ENCODE measurements at places on chromosomes 2 and 18.

GRCh38 chr2:200861617-200862155 is 2.8 kb downstream of the CLK1 start:
- DNase-seq = no peak

DNA sequence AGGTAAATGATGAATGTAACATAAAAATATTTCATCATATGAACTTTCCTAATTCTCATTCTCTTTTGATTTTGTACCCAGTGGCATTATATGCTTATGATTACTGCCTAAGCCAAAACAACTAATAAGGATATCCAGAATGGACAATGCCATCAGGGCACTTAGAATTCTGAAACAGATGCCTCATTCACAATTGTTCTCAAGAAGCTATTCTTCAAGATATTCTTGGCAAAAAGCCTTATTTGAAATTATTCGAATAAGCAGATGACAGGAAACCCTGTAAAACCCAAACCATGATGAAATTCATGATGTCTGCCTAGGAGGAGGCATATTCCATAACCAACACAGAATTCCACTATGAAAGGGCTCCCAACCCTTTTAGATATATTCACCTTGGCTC is 353.2 kb upstream of the TRIB2 start:
- DNase-seq = no peak

DNA sequence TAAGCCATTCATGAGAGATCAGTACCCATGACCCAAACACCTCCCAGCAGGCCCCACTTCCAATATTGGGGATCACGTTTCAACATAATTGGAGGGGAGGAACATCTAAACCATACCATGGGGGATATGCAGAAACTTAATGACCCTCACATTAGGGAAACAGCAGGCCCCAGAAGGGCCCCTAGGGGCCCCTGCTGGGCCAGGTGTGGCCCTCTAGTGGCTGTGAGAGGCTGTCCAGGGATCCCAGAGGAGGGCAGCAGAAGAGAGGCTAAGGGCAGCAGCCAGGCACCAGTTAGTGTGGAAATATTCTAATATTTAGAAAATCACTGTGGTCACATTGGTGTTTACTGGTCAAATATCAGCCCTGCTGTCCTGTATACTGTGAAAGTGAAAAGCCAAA is 49.3 kb upstream of the ANKRD44 start:
- no peak for DNase-seq

DNA sequence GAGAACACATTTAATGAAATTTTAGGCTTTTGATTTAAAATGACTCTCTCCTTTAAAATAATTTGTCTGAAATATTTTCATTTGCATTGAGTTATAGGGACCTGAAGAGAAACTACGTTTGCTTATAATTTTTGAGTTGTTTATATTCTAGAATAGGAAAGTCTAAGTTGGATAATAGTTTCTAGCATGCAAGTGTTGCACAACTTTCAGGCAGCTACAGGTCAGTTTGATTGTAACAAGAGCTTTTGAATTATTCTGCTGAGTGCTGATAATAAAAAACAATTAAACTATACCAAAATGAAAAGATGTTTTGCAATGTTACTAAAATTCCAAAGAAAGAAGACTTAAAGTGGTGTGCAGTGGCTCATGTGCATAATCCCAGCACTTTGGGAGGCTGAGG is 71.0 kb downstream of the PDE1A start:
- no peak for DNase-seq

- DNase-seq = no peak
These were observed 69.3 kb upstream of the SNTG2 start for GRCh38 chr2:881204-881918.

DNA sequence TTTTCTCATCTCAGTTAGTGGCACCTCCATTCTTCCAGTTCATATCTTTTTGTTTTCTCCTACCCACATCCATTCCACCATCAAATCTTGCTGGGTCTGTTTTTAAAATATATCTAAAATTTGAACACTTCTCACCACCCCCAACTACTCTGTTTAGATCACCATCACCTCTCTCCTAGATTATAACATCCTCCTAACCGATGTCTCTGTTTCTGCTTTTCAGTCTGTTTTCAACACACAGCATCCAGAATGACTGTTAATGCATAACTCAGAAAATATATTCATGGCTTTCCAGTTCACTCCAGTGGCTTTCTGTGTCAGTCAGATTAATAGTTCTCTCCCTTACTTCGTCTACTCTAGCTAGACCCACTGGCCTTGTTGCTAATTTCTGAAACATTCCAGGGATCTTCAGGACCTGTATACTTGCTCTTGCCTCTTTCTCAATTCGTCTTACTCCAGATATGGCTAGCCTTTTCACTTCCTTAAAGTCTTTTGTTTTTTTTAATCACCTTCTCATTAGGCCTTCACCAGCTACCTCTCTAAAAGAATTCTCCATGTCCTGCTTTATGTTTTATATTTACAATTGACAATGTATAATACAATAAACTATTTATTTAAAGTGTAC is 105.3 kb downstream of the COMMD1 start:
- no peak for DNase-seq

DNA sequence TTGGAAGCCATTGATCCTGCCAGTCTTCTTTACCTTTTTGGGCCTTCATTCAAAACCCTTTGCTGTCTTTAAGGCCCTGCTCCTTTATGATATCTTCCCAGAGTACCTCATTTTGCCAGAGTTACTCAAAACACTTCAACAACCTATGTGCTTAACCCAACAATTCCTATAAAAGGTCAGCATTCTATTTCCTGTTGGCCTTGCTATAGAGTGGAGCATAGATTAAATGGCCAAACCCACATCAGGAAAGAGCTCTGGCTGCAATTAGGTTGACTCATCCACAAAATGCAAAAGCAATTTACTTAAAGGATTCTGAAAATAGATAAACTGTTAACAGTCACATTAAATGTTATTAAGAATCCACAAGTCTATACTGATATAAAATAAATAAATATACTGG is 21.2 kb downstream of the MRPL33 start:
- DNase-seq = no peak

DNA sequence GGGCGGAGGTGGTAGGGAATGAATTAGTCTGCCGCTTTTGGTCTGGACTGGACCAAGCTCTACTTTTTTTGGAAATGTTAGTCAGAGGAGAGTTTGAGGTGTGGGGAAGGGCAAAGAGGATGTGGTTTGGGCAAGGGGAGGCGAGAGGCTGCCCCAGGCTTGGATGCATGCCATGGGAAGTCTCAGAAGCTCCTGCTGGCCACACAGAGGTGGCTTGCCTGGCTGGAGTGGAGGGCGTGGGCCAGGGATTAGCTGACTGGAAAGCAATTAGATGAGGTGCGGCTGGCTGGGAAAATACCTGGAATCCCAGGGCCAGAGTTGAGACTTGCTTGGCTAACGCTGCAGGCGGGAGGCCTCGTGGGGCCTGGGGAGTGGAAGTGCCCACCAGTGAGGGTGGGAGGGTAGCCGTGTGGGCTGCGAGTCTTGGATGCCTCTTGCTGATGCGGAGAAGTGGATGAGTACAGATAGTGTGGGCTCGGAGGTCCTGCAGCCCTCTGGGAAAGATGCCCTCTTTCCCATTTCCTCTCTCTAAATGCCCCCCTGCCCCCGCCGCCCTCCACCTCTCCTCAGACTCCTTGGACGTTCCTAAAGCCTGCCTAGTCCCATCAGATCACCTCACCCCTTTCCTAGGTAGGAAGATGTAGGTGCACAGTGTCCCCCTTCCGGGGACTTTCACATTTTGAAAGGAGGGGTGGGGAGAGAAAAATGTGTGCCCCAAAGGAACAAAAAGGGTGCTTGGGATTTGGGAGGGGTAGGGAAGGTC is 117.6 kb downstream of the SMAD7 start:
- no peak for DNase-seq

GRCh38 chr2:98134172-98135005 is 47.4 kb downstream of the VWA3B start:
- DNase-seq = no peak

GRCh38 chr2:164849506-164849905 is 7.9 kb upstream of the COBLL1 start:
- no peak for DNase-seq

- no peak for DNase-seq
These were observed 52.6 kb upstream of the KIDINS220 start for GRCh38 chr2:8889978-8890377.

DNA sequence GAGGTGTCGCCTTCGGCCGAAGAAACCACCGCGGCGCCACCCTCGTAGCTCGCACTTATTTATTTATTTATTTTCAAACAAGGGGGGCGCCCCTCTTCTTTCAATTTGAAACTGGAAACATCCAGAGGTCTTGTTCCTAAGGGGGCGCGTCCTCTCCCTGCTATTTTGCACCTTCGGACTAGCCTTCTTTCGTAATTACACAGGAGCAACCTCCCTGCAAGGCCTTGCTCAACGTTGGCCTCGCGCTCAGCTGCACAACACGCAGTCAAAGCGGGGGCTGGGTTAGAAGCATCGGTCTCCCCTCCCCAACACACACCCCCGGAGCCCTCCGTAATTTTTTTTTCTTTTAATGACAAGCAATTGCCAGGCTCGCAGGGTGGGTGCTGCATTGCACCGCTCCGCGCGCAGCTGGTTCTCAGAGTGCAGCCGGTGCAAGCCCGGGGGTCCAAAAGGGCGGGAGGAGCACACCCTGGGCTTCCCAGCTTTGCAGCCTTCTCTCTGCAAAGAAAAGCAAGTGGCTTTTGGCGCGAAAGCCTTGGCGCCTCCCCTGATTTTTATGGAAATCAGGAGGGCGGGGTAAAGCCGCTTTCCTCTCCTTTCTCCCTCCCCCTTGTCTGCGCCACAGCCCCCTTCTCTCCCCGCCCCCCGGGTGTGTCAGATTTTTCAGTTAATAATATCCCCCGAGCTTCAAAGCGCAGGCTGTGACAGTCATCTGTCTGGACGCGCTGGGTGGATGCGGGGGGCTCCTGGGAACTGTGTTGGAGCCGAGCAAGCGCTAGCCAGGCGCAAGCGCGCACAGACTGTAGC is at the start of gene MYCN:
Gene MYCN, plus strand, starts transcription at position 697 of the 807 bp plus-strand sequence. CDS start 1,515 bp downstream, outside the sequence.
- DNase-seq = no peak

DNA sequence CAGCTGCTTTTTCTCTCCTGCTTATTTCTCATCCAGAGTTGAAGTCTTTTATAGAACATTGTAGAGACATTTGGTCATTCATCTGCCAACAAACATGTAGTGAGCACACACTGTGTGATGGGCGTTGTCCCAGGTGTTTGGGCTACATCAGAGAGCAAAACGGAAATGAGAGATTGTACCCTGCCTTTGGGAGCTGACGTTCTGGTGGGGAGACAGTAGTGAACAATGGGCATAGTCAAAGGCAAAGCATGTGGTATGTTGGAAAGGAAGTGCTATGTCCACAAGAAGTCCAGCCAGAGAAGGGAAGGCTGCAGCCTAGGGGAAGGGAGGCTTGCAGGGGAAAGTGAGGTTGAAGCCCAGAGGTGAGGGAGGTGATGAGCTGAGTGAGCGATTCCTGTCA is 78.1 kb downstream of the PIEZO2 start:
- DNase-seq = no peak

- no peak for DNase-seq
These were observed 461.2 kb downstream of the MEIS1 start for GRCh38 chr2:66896131-66896530.

GRCh38 chr2:41933585-41934320 is 114.1 kb upstream of the PKDCC start:
- no peak for DNase-seq

GRCh38 chr2:9212661-9213411 is 6.2 kb downstream of the ASAP2 start:
- DNase-seq = no peak

DNA sequence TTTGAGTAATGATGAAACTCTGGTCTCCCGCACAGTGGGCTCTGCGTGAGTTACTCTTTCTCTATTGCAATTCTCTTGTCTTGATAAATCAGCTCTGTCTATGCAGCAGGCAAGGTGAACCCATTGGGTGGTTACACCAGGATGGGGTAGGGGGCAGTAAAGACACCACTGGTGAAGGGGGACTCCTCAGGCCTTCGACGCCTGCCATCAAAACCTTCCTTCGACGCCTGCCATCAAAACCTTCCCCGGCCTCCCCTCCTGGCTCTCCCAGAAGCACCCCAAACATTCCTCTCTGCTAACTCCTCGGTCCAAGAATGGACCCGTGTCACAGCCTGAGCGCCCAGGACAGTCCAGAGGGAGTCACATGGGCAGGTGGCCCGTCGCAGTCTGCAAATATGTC is 4.8 kb upstream of the STARD7 start:
- DNase-seq = no peak

DNA sequence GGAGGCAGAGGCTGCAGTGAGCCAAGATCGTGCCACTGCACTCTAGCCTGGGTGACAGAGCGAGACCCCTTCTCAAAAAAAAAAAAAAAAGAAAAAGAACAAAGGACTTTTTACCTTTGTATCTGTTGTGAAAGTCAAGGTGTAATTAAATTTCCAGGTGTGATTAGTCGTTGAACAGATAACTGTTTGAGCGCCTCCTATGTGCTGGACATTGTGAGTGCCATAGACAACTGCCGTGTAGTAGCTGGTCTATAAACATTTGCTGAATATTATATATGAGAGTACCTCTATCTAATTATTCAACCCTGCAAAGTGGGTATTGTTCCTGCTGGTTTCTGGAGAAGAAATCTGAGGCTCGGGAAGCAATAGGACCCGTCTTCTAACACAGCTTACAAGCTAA is 71.8 kb downstream of the ASAP2 start:
- DNase-seq = no peak

DNA sequence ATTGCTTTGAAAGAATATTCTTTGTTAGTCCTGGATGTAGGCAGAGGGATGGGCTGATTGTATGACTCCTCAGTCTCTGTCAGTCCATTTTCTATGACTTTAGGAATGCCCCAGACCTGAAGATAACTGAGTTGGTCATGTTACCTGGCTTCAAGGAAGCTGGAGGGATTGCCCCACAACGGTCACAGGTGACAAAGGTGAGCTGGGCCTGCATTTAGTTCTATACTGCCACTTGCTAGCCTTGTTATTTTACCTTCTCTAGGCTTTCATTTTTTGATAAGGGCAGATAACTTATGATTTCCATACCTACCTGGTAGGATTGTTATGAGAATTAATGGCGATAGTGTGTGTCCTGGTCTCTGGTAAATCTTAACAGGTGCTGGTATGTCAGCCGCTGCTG is 260.1 kb downstream of the PRKCE start:
- no peak for DNase-seq

DNA sequence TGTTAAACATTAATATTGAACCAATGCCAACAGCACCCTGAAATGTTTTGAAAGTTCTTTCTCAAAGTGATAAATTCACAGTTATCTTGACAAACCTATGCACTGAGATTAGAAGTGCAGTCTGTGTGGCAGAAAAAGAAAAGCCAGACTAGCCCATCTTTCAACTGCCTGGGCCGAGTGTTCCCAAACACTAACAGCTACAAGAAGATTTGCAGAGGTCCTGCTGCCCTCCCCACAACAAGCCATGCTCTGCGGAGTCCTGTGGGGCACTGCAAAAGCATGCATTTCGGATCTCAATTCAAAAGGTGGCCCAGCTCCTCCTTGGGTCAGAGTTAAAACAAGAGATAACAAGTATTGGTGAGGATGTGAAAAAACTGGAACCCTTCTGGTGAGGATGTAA is 208.4 kb upstream of the TMEM200C start:
- DNase-seq = no peak

- DNase-seq = no peak
These were observed 21.3 kb upstream of the COPS8 start for GRCh38 chr2:237064203-237065070.
